ENCODE measurements at places on chromosomes 6 and 20.

DNA sequence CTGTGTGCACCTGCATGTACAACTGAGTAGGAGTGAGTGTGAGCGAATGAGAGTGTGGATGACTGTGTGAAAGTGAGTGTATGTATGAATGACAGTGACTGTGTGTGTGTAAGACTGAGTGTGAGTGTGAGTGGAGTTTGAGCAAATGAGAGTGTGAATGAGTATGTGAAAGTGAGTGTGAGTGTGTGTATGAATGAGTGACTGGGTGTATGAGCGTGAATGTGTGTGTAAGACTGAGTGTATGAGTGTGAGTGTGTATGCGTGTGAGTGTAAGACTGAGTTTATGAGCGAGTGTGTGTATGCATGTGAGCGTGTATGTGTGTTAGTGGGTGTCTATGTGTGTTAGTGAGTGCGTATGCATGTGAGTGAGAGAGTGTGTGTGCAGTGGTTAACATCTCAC, 220.8 kb downstream of the QKI start:
- no peak for DNase-seq

GRCh38 chr6:168365422-168366165, 46.0 kb upstream of the DACT2 start:
- DNase-seq: no peak

DNA sequence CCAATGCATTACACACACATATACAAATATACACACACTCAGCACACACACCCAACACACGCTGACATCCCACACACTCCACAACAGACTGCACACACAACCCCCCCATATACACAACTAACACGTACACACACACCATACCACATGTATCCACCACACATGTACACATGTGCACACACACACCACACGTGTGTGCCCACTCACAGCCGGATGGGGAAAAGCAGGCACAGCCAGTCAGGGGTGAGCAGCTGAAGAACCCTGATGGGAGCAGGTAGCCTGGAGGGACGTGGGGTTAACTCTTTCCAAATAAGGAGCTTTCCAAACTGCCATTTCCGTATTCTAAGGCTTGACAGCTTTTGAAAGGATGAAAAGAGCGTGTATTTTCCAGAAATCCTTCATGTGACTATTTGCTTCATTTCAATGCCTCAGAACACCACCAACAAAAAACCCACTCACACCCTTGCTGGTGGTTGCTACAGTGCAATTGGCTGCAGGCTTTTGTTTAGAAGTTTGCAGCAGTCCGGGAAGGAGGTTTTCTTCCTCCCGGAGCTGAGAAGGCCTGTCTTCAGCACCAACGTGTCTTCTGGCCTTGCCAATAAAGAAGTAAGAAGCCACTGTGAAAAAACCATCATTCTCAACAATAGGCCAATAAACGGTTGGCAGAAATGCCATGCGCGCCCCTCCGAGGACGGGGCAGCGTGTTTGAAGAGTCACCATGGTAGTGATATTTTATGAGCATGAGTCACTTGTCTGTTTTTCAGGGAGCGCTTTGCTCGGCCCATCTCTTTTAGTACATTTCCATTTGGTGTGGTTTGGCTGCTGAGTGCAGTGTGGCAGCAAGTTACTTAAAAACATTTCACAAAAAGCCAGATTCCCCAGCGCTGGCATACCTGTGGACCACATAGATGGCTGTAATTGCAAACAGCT, 131.3 kb upstream of the GMDS start:
- no peak for DNase-seq

- no peak for DNase-seq
Observed at GRCh38 chr20:34629904-34630303, 47.0 kb downstream of the PIGU start.

DNA sequence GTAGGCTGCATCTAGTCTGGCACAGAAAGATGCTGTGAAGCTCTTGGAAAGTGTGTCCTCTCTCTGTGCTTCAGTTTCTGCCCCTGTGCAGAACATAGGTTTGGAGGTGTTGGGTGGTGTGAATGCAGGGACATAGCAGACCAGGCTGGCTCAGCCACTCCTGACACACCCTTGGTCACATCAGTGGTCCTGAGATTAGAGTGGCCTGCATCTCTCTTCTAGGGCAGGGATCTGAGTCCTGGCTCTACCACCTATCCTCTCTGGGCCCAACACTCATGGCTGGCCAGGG, 10.1 kb upstream of the TLDC2 start:
- DNase-seq: no peak

Data from SK-N-MC (cell line).